Astrocyte (in vitro differentiated cells and primary cell): ENCODE measurements at places on chromosomes 1 and 21. TPM values are rescaled to one million over a fixed set of nuclear protein-coding genes. Genes with fewer than 3 reads are reported as not detected.

Gene SLC22A15
- total RNA-seq, result 10.3 and 12.0 TPM in 2 replicates

Gene RAB42
- total RNA-seq, result 1.2 and 2.1 TPM in 2 replicates

GRCh38 chr1:170586321-170587252, 54.6 kb downstream of the GORAB start:
- DNase-seq, result peak; percentile 69

DNA sequence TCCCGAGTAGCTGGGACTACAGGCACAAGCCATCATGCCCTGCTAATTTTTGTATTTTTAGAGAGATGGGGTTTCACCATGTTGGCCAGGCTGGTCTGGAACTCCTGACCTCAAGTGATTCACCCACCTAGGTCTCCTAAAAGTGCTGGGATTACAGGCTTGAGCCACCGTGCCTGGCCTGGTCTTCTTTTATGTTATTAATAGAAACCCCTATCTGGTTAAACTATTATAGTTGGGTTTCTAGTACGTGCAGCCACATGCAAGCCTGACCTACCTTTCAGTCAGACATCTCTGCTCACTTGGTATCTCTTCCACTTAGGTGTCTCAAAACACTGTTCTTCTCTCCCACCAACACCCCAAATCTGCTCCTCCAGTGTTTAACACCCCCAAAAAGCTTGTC, 34.4 kb downstream of the PSEN2 start:
- no peak for DNase-seq

DNA sequence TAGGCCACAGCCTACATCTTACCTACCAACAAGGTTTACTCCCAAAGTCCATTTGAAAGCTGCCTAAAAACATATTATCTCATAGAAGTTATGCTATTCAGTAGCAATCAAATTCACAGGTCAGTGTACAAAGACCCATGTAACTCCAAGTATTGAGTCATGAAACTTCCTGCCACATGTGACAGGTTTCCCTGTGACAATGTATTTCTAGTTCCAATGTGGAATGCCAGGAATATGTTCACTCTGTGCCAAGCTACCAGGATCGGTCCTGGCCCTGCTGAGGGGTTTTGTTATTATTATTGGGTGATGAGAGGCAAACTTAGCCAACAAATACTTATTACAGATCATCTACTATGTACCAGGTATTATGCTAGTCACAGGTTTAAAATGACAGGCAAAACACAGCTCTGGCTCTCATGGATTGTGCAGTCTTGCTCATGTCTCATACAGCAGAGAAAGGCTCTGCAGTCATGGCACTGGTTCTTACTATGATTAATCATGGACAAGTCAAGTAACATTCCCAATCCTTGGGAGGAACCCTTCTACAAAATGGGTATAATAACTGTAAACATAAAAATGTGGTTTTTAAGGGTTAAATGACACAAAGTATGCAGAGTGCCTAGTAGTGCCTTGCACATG, 22.5 kb downstream of the DPH5 start:
- DNase-seq, result no peak

DNA sequence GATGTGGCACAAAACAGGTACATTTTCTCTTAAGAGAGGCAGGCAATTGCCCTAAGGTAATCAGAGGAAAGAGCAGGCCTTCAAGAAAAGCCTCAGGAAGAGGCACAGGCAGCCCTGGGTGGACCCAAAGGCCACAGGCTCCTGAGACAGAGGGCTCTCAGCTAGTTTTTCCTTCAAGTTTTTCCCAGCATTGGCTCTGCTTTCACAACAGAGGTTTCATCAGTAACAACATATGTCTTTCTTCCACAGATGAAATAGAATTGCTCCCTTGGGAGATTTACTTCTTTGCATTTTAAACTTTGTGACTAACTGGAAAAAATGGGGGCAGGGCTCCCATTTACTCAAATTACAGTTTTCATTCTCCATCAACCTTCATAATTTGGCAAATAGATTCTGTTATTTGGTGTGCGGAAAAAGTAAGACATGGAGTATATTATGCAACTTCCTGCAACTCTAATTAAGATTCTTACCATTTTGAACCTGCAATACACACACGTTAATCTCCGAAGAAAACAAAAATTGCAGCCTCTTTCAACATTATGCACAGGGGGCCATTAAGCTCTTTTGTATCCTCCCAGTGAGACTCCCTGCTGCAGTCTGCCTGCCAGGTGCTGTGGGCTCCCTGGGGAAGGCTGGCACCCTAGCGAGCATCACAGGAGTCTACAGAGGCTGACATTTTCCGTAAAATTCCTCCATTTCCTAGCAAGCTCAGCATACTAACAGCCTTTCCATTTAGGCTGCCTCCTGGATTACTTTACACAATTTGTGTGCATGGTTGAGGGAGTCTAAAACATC, 282.3 kb downstream of the USH2A start:
- no peak for DNase-seq

Gene VSIG8
- not detected in 2 replicates for total RNA-seq

Gene ITGB2
- 0.61 TPM in 1 of 2 replicates, not detected in the other for total RNA-seq

GRCh38 chr1:223083831-223084230, 59.2 kb downstream of the TLR5 start:
- no peak for DNase-seq

- DNase-seq, result peak; percentile 61
Measured at GRCh38 chr1:214548988-214549387, 2.4 kb downstream of the PTPN14 start.

DNA sequence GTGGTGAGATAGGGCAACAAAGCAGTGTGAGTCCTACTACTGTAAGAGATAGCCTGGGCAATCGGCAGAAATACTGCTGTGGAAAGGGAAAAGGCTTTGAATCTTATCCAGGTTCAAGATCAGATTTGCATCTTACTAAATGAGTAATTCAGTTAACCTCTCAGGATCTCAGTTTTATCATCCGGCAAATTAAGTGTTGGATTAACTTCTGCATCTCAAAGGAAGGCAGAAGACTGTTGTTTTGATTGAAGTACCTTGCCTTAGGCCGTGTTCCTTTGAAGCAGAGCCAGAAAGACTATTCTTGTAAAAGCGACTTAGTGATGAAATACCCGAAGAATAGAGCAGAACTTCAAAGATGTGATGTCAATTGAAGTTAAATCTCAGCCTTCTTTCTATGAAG, 612.9 kb upstream of the USP24 start:
- DNase-seq, result no peak

- DNase-seq, result peak; percentile 30
Measured at GRCh38 chr1:63968663-63969440, 195.0 kb downstream of the ROR1 start.

GRCh38 chr1:12039164-12039525, 19.8 kb downstream of the MIIP start:
- DNase-seq, result no peak
